ENCODE measurements at places on chromosomes 13 and 19.

DNA sequence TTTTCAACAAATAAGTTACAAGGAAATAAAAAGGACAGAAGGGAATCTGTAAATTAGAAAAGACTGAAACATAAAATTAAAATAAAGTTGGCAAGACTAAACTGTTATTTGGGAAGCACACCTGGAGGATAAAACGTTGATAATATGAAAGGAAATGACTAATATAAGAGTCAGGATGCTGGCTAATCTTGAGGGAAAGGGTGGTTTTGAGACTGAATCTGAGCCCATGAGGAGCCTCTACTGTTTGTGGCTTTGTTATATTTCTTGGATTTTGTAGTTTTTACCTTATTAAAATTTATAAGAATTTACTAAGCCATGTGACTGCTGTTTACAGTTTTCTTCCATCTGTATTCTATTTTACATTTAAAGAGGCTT, 718.0 kb upstream of the SPRY2 start:
- no peak for DNase-seq

- DNase-seq = no peak
These were observed 2.8 kb downstream of the IQCN start for GRCh38 chr19:18271433-18271841.

- DNase-seq = no peak
These were observed 24.2 kb upstream of the FBL start for GRCh38 chr19:39870171-39870971.

DNA sequence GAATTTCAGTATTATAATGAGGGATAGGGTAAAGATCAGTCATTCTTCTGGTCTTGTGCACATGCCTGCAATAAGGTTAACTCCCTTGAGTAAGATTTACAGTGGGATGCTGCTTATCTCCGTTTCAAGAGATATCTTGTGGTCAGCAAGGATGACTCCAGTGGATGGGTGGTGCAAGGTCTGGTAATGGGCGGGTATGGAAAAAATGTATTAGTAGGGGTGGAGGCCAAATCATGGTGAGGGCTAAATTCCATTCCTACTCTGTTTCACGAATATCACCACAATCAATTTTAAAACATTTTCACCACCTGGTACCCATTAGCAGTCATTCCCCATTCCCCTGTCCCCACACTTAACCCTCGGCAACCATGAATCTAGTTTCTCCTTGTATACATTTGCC, 40.6 kb downstream of the CCDC122 start:
- DNase-seq = no peak

DNA sequence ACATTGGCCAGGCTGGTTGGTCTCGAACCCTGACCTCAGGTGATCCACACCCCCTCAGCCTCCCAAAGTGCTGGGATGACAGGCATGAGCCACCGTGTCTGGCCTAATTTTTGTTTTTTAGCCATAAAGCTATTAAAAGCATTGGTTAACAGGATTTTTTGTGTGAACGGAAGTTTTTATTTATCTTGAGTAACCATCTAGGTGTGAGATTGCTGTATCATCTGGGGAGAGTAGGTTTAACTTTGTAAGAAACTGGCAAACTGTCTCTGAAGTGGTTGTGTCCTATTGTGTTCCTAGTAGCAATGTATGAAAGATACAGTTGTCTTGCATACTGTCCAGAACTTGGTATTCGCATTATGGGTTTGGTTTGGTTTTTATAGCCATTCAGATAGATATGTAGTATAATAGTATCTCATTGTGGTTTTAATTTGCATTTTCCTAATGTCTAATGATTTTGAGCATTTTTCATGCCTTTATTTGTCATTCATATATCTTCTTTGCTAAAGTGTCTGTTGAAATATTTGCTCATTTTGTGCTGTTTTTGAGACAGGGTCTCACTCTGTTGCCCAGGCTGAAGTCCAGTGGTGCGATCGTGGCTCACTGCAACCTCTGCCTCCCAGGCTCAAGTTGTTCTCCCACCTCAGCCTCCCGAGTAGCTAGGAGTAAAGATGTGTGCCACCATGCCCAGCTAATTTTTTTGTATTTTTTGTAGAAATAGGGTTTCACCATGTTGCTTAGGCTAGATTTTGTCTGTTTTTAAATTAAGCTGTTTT, 13.5 kb upstream of the PLEKHF1 start:
- DNase-seq = no peak

DNA sequence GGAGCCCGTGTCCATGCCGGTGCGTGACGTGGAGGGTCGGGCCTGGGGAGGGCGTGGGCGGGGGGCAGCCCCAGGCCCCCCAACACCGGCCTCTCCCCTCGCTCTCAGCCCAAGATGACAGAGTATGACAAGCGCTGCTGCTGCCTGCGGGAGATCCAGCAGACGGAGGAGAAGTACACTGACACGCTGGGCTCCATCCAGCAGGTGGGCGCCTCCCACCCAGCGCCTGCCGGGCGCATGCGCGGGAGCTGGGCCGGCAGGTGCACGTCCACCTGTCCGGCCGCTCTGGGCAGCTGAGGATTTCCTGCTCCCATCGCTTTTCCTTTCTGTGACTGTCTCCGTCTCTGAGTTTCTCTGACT, 49.8 kb downstream of the VAV1 start:
- DNase-seq = no peak

GRCh38 chr19:49927526-49928264, 1.3 kb upstream of the ATF5 start:
- no peak for DNase-seq

GRCh38 chr13:30107521-30108136, 199.7 kb downstream of the KATNAL1 start:
- DNase-seq = no peak

DNA sequence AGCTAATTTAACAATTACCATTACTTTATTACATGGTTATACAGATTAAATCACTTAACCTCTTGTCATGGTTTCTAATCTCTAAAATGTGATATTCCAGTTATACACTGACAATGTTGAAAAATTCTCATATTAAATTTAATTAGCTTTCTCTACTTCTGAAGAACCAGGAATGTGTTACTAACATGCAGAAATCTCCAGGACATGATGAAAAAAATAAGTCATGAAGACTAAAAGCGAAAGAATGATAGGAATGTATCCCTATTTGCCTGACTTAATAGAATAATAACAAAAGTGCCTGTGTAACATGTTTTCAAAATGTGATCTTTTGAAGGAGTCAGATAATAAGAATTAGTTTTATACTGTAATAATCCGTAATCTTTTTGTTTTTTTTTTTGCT, 2823.7 kb upstream of the PCDH20 start:
- DNase-seq = no peak

DNA sequence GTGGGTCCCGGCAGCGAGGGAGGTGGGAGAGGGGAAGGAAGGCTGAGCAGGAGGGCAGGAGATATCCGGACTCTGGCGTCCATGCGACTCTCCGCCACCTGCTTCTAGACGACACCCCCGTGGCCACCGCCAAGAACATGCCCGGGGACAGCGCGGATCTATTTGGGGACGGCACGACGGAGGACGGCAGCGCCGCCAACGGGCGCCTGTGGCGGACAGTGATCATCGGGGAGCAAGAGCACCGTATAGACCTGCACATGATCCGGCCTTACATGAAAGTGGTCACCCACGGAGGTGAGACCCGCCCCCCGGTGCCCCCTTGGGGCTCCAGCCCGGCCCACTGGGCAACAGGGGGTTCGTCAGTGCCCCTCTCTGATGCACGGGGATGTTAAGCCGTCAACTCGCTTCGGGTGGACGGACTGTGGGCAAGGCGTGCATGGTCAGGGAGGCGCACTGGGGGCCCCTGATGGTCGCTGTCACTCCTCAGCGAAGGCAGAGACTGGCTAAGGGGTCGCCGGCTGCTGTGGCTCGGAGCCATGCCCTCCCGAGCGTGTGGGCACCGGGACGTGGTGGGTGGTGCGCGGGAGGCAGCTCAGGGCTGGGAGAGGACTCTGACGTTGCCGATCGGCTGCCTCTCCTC, 25.1 kb upstream of the NMRK2 start:
- DNase-seq = no peak

DNA sequence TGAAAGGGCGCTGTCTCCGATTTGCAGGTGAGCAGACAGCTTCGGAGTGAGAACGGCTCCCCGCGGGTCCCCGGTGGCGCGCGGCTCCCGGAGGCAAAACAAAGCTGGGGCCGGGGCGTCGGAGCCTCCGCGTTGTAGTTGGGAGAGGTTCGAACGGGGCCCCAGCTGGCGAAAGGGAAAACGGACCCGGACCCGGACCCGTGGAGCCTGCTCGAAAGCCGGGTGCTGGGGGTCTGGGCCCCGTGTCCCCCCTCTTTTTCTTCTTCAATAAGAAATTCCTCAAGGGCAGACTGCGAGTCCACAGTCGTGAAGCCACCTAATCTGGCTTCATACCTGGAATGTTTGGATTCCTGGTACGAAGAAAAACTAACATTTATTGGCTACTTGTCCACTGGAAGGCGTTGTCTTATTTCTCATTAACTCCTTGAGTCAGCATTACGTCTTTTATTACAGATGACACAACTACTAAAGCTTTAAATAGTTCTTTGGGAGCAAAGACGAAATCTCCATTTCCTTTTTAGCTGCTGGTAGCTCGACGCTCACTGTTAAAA, 632 bp upstream of the MTIF3 start:
- DNase-seq = no peak

GRCh38 chr13:76812206-76812897, 73.9 kb downstream of the KCTD12 start:
- peak; percentile 78 for DNase-seq

DNA sequence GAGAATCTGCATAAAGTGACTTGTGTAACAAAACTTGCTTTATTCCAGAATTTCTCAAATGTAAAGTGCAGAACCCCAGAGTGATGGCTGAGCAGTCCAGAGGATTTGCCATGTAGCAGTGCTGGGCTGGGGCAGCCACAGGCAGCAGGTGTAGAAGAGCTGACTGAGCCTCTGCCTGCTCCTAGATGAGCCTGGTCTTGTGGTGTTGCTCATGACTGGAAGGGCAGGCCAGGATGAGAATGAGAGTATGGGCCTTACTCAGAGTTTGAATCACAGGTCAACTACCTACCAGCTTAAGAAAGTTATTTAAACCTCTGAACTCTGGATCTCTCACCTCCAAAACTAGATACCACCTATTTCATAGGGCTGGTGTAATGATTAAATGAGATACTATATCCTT, 2.9 kb upstream of the C13orf42 start:
- no peak for DNase-seq

DNA sequence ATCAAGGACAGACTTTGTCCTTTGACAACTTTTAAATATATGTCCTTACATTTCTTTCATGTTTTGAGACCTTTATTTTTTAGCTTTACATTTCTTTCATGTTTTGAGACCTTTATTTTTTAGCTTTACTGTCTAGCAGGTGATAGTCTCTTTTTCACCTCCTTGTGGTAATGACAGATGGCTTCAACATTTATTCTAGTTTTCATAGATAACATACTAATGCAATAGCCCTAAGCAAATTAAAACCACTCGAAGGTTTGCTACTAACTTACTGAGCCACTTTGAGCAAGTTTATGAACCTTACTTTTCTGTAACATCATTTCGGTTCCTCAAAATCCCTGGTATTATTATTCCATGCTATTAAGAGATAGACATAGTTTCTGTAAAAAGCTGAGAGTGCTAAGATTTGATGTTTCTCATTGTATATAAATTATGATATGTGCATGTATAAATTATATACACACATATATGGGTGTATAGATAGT, 4.5 kb downstream of the DACH1 start:
- no peak for DNase-seq

- no peak for DNase-seq
These were observed 68.0 kb upstream of the SLITRK1 start for GRCh38 chr13:83950293-83950692.

DNA sequence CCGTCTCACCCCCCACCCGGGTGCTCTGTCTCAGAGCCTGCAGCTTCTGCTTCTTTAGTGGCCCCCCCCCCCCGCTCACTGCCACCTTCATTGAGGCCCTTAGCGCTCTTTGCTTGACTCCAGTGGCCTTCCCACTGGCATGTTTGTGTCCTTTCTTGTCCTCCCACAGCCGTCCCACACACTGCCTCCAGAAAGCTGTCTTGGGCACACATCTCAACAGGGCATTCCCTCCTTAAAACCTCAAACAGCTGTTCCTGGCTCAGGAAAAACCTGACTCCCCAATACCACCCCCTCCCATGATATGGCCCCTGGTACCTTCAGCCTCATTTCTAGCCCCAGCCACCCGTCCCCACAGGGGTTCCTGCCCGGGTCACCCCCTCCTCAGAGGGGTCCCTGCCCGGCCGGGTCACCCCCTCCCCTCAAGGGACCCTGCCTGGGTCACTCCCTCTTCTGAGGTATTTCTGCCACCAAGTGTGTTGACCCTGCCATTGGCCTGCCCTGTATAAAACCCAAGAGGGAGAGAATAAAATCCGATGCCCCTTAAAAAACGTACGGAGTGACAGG, 8.9 kb downstream of the B3GLCT start:
- DNase-seq = peak; percentile 24

GRCh38 chr13:28022848-28023518, 34.5 kb upstream of the URAD start:
- DNase-seq = no peak

DNA sequence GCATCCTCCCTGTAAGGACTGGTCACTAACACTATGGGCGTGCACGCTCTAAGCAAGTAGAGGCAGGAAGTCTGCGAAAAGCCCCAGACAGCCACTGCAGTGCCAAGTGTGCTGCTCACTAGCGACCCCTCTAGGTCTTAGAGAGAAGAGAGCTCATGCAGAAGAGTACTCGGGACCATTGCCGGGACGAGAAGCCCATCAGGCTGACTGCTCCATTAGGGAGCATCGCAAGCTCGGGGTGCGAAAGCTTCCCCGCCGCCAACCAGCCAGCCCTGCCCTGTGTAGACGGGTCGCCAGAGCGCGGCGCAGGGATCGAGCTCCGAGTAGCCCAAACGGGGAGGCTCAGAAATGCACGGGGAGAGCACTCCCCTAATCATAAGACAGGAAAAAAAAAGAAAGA, 16.6 kb downstream of the POU4F1 start:
- DNase-seq = no peak

DNA sequence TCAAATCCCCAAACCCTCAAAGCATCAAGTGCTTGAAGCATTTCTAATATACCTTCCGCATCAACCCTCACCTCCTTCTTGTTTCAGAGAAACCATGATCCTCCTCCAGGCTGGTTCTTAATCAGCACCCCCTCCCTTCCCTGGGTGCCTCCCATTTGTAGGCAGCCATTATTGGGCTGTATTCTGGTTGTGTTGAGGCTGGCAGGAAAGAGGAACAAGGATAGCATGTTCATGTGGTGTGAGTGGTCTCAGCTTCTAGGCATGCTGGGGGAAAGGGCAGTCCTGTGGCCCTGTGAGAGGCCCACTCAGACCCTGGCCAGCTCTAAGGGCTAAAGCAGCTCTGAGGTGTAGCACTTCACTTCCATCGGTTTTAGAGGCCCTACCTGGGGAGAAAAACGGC, 18.9 kb upstream of the TRIM13 start:
- no peak for DNase-seq
